ENCODE measurements at places on chromosomes 12 and 14.

- DNase-seq: peak; percentile 75
Measured at GRCh38 chr14:24692382-24693352, 58.7 kb upstream of the GZMB start.

DNA sequence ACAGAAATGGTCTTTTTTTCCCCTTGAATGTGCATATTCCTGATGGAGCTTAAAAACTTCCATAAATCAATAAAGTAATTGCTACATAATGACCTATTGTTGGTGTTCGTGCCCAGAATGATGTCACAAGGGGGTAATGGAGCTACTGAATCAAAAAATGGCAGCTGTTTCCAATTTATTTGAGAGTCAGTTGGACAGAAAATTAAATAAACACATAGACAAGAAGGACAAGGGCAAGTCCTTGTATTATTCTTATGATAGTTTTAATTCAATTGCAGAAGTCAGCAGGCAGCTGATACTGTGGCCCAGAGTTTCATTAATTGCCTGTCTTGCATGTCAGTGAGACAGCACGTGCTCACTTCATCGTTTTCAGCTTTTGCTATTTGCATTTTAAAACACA, 473.5 kb downstream of the ETNK1 start:
- DNase-seq: no peak

DNA sequence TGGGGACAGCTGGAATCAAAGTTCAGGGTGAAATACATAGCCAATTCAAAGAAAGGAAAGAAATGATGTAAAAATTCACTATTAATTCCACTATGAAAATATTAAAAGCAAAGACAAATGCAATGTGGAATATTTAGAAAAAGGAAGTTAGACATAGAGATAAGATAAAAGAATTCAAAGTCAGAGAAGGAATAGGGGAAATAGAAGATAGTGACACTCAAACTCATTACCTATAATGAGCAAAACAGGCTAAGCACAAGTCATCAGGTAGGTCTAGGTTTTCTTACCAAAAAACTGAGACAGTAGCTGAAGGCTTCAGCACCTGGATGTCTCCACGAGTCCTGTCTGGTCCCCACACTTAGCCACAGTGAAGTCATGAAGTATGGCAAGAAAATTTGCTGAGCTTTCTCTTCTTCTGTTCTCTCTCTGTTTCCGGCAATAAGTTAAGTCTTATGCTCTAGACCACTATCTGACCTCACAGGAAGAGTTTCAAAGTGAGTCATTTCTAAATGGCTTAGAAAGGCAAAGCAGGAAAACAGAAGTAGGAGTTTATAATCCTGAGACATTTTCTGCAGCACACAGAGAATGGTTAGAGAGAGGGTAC, at the start of gene C3AR1:
C3AR1 (minus strand) TSS at position 369 of the 604 bp plus-strand sequence. CDS start 6,174 bp downstream, outside the sequence.
- peak; percentile 77 for DNase-seq

DNA sequence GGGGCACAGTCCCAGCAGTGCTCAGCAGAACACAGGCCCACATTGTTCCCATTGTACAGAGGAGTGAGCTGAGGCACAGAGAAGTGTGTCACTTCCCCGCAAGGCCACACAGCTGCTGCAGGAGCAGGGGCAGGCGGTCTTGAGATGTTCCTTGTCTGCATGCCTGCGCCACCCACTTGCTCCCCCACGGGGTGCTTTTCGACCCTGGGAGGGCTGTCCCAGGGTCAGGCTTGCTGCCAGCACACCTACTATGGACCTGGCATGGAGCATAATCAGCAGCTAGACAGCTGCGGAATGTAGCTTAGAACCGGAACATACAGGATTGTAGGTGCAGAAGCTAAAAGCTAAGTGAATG, 7.8 kb upstream of the EP400 start:
- no peak for DNase-seq

GRCh38 chr14:23097786-23098185, 2.5 kb downstream of the C14orf119 start:
- no peak for DNase-seq

DNA sequence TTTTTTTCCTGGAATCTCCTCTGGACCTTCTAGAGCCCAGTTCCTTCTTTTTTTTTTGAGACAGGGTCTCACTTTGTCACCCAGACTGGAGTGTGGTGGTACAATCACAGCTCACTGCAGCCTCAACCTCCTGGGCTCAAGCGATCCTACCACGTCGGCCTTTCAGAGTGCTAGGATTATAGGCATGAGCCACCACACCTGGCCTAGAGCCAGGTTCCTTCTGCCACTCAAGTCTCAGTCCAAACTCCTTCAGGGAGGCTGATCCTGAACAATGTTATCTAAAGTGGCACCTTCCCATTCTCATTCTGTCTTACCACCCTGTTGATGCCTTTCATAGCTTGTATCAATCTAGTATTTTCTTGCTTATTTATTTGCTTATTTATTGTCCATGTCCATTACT, 22.3 kb upstream of the ELK3 start:
- no peak for DNase-seq

- DNase-seq: no peak
Measured at GRCh38 chr12:11756022-11756421, 106.5 kb downstream of the ETV6 start.

GRCh38 chr12:75704664-75705063, 193.3 kb upstream of the KRR1 start:
- no peak for DNase-seq

GRCh38 chr12:119229837-119230236, 51.1 kb downstream of the HSPB8 start:
- DNase-seq: no peak

GRCh38 chr14:100471441-100472093, 115.7 kb downstream of the BEGAIN start:
- DNase-seq: no peak
